Central memory CD8-positive, alpha-beta T cell (primary cell): ENCODE measurements at places on chromosomes 4 and X.

GRCh38 chr4:108314900-108315589, 146.3 kb upstream of the LEF1 start:
- H3K27ac ChIP-seq = no peak overlapping the region
- DNase-seq = no peak
- H3K4me1 ChIP-seq = no peaks in the 10 kb centered on the region
- H3K27me3 ChIP-seq = no peaks in the 10 kb centered on the region

- H3K4me1 ChIP-seq = peaks cover 36% of the 10 kb centered on the region
- peak overlapping the region; percentile 18 for H3K27ac ChIP-seq
- no peaks in the 10 kb centered on the region for H3K27me3 ChIP-seq
- peaks cover 5% of the 10 kb centered on the region for H3K36me3 ChIP-seq
- DNase-seq = no peak
- H3K4me3 ChIP-seq = no peak overlapping the region
These were observed 3.8 kb downstream of the RGS12 start for GRCh38 chr4:3296651-3297050.

DNA sequence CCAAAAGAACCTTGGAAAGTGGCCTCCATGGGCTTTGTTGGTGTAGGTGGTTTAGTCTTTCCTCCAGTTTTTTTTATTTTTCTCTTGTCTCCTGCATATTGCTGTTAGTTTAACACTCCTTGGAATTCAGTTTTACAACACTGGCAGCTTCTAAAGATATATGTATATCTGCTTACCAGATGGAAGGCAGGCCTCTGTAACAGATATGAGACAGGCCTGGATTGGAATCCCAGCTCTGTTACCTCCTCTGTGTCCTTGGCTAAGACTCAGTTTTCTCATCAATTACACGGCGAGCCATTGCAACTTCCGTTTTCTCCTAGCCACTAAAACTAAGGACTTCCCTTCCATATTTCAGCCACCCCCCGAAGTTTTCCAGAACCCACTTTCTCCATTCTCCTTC, 133.4 kb upstream of the SMAD1 start:
- no peak overlapping the region for H3K27ac ChIP-seq
- H3K36me3 ChIP-seq = no peaks in the 10 kb centered on the region
- H3K4me3 ChIP-seq = no peak overlapping the region

GRCh38 chrX:69038816-69039215, 126.4 kb downstream of the PJA1 start:
- H3K36me3 ChIP-seq = no peaks in the 10 kb centered on the region
- no peaks in the 10 kb centered on the region for H3K4me1 ChIP-seq
- no peak overlapping the region for H3K4me3 ChIP-seq
- no peak for DNase-seq
- no peaks in the 10 kb centered on the region for H3K27me3 ChIP-seq
- H3K27ac ChIP-seq = no peak overlapping the region
